D341Med (cell line): ENCODE measurements at places on chromosomes 13 and 19.

GRCh38 chr19:13163609-13164342, 13.6 kb downstream of the IER2 start:
- peak; percentile 76 for DNase-seq

DNA sequence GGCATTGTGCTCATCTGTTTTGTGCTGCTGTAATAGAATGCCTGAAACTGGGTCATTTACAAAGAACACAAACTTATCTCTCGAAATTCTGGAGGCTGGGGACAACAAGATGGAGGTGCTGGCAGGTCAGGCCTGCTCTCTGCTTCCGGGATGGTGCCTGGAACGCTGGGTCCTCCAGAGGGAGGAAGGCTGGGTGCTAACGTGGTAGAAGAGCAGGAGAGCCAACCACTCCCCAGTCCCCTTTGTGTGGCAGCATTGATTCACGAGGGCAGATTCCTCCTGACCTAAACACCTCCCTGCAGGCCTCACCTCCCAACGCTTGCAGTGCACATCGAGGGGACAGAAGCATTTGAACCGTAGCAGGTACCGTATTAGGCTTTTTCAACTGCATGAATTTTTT, 34.1 kb upstream of the TFDP1 start:
- no peak for DNase-seq

DNA sequence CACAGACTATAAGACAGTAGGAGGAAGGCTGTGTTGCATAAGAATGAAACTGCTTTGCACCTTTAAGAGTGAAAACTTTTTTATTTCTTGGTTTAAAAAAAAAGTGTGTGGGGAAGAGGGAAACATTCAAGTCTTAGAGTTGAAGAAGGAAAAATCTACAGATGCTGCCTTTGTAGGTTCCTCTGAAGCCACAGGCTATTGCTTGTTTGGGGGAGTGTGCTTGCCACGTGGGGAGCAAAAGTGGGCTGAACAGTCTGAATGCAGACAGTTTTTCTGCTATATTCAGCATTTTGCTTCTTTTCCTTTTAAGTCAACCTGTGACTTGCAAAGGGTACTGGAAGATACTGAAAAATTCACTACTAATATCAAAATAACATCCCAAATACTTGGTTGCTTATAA, 36.9 kb downstream of the EFNB2 start:
- DNase-seq: no peak

- no peak for DNase-seq
Measured at GRCh38 chr19:28424077-28424476, 788.9 kb downstream of the UQCRFS1 start.

DNA sequence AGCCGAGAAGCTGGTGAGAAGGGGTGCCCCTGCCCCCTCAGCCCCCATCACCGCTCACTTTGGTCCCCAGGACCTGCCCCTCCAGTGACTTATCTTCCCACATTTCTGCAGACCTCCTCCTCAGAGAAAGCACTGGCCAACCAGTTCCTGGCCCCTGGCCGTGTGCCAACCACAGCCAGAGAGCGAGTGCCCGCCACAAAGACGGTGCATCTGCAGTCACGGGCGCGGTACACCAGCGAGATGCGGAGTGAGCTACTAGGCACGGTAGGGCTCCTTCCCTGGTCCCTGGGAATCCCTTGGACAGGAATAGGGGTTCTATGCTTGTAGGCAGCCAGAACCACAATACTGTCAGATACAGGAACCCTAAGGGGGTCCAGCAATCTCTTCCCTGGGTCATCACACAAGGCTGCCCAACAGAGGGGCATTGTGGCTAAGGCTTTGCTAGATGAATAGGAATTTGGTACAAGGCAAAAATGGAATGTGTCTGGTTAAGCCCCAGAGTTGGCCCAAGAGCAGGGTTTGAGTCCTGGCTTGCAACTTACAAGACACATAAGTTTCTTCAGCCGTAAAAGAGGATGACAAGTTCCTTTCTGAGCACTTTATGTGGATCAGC, 1.0 kb downstream of the USE1 start:
- no peak for DNase-seq

DNA sequence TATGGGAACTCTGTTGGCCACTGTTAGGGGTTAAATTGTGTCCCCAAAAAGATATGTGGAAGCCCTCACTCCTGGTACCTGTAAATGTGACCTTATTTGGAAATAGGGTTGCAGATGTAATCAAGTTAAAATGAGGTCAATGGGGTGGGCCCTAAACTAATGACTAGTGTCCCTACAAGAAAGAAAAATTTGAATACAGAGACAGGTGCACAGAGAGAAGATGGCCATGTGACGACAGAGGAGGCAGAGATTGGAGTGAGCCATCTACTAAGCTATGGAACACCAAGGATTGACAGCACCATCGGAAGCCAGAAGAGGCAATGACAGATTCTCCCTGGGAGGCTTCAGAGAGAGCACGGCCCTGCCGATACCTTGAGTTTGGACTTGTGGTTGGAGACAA, 16.5 kb downstream of the POU2F2 start:
- DNase-seq: no peak

DNA sequence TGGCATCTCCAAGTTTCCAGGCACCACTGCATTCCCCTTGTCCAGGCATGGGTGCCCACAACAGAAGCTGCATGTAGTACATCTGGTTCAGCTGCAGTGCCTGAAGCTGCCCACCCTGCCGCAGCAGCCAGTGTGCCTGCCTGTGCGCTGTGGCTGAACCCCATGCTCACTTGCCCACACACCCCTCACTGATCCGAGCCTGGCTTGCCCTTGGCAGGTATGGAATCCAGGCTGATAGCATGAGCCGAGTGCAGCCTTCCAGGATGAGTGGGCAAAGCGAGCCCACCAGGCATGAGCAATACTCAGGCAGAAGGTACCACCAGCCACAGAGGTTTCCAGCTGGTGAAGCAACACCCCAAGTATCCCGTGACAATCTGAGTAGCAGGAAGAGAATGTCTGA, 280.3 kb upstream of the KLF12 start:
- no peak for DNase-seq

GRCh38 chr19:19750842-19751790, 18.2 kb upstream of the ZNF14 start:
- DNase-seq: peak; percentile 22

DNA sequence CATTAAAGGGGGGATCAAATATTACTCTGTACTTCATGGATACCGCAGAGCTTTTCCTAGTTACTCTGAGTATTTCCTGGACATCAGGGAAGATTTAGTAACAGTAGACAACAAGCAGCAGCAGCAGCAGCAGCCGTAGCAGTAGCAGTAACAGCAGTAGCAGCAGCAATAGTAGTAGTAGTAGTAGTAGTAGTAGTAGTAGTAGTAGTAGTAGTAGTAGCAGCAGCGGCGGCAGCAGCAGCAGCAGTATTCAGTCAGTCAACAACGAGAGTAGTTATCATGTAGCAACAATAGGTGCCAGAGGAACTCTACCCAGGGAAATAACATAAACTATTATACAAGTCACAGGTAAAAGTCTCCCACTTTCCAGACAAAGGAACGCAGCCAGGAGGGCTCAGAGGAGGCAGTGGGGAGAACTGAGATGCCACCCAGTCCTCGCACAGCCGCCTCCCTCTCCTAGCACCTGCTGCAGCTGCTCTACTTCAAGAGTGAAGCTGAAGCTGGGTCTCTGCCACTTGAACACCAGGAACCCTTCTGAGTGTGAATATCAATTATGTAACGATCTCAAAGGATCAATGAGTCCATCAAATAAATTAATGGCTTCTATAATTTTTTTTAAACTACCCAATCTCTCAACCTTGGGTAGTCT, 1.3 kb upstream of the DOCK9 start:
- no peak for DNase-seq

- DNase-seq: no peak
Measured at GRCh38 chr13:30567072-30567471, 50.6 kb upstream of the USPL1 start.

- peak; percentile 37 for DNase-seq
Measured at GRCh38 chr13:77779552-77780272, 82.2 kb downstream of the SLAIN1 start.

DNA sequence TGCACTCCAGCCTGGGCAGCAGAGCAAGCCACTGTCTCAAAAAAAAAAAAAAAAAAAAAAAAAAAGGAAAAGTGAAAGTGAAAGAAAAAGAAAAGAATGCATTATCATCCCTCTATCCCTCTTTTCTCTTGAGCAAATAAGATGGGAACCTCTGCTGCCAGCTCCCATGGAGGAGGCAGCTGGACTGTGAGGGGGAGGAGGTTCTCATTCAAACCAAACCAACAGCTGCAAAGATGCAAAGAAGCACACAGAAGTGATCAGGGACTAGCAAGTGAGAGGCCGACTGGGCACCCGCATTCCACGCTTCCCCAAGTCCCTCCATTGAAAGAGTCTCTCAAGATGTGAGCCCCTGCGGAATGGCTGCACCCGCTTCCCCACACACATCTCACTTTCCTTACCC, 63.5 kb downstream of the TSHZ3 start:
- no peak for DNase-seq
